ENCODE measurements at places on chromosomes 5 and 9.

DNA sequence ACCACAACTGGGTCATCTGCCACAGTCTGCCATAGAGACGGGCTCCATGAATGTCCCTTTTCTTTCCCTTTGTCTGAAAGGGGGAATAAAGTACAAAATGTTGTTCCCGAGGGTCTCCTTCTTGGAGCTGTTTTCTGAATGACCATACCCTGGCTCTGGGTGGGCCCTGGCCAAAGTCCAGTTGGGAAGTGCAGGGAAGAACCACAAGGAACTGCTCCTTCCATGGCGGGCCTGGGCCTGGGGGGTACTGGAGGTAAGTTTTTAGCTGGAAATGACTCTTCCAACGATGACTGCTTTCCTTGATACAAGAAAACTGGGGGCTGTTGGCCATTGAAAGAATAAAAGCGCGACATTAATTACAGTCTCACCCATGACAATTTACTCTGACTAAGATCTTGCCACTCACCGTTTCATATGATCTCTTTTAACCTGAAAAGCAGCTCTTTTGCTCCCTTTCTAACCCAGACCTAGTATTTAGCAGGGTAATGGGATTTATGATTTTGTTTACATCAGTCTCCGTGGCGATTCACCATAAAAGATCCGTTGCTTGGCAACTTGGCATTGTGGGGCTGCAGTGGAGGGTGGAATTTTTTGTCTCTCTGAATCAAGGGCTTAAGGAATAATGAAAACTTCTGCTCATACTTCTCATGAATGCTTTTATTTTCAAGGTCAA, 89.2 kb upstream of the PTCH1 start:
- DNase-seq: no peak

- no peak for DNase-seq
These were observed 1.7 kb downstream of the SNAPC4 start for GRCh38 chr9:136398286-136398685.

DNA sequence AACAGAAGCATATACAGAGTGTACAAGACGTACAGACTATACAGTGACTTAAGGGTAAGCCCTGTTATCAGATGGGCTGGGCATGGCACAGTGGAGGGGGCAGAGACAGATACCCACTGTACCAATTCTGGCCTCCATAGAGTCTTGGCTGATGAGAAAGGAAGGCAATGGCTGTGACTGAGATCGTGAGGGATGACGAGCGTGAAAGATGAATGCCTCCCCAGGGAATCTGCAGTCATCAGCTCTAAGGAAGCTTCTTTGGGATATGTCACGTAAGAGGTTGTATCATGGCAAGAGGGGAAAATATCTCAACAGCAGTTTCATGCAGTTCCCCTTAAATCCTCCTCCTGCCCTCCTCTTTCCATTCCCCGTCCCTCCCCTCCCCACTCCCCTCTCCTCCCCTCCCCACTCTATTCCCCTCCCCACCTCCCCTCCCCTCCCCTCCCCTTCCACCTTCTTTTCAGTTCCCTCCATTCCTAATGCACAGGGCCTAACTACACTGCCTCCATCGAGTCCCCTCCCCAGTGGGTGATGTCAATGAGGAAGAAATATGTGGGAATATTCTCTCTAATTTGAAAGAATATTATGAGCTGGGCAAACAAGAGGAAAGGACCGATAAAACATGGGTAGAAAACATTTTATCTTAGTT, 226.4 kb upstream of the DAP start:
- no peak for DNase-seq

- DNase-seq: no peak
These were observed 84.7 kb downstream of the ZDHHC21 start for GRCh38 chr9:14608540-14608939.

All from inflammatory macrophage treated with lipopolysaccharide for 1 hour (primary cell).